ENCODE measurements at places on chromosomes 2 and 18.
A peak's percentile ranks its signal among the peaks of the same experiment; 100 is the strongest.

- DNase-seq = no peak
These were observed 67.6 kb downstream of the SCN1A start for GRCh38 chr2:166060191-166060590.

GRCh38 chr18:9109523-9109922 lies 7.0 kb downstream of the NDUFV2 start:
- no peak for DNase-seq

GRCh38 chr2:109595644-109596043 lies 18.1 kb downstream of the SEPTIN10 start:
- DNase-seq = no peak

DNA sequence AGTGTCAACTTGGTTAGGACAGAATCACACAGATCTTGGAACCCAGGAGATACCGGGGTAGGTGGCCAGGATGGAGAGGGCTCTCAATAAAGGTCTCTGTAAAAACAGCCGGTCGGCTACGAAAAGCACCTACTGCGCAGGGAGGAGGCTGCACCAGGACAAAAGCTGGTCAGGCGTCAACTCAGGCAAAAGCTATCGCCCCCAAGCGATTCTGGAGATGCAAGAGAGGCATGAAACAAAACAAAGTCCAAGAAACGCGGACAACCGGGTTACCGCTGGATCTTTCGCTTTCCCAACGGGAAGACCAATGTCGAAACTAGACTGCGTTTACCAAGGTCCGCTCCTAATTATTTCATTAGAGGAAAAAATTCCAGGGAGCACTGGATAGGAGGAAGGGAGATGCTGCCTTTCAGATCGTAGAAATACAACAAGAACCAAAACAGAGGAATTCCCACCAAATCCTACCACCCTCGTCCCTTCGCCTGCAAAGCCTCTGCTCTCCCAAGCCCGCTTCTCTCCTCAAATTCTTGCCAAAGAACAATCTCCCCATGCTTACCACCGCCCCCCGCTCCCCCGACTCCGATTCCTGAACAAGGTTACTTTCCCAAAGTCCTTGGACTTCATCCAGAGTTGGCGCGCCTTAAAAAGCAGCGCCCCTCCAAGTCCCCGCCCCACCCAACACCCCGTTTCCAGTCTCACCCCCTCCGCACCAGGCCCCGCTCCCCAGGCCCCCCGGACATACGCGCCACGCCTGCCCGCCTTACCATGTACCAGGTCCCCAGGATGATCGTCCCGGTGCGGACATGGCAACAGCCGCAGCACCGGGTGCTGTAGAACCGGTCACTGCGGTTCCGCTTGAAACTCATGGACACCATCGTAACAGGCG lies 539 bp downstream of the LAPTM4A start:
- no peak for DNase-seq

- peak; percentile 90 for DNase-seq
These were observed 83.9 kb downstream of the PDK1 start for GRCh38 chr2:172639823-172640222.

GRCh38 chr18:58666176-58666575 lies 5.1 kb upstream of the MALT1 start:
- DNase-seq = no peak

- no peak for DNase-seq
These were observed 10.1 kb upstream of the NEU4 start for GRCh38 chr2:241798631-241799521.

GRCh38 chr2:105597806-105598803 lies 146.6 kb upstream of the NCK2 start:
- DNase-seq = no peak

DNA sequence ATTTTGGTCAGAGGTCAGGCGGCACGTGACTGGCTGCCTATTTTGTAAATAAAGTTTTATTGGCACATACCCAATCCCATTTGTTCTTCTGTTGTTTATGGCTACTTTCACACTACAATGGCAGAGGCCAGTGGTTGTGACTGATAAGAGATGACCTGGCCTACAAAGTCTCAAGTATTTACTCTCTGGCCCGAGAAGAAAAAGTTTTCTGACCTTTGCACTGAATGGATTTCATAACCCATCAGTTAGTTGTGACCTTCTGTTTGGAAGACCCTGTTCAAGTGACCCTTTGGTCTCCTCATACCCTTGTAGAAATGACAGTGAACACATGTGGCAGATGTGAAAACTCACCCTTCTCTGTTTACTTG lies 121.4 kb upstream of the MGAT5 start:
- DNase-seq = no peak

Data from common myeloid progenitor, CD34-positive (primary cell).